ENCODE measurements at places on chromosomes 5 and 9. TPM values are rescaled to one million over a fixed set of nuclear protein-coding genes. Genes with fewer than 3 reads are reported as not detected.

The CAMK2A gene
- total RNA-seq: 0.65 TPM

The FAT2 gene
- 21.9 TPM for total RNA-seq

The C9 gene
- total RNA-seq: 0.24 TPM

The NEUROG1 gene
- not detected for total RNA-seq

The WNT8A gene
- not detected for total RNA-seq

The FAM221B gene
- not detected for total RNA-seq

The SNCAIP gene
- total RNA-seq: 0.65 TPM

The AMBP gene
- 0.12 TPM for total RNA-seq
